Left lung (tissue), 14 donors: ENCODE measurements at places on chromosomes 12 and 14. TPM values are rescaled to one million over a fixed set of nuclear protein-coding genes. Genes with fewer than 3 reads are reported as not detected.

TSPAN11 gene
- total RNA-seq, result 16.6 TPM

MYH7 gene
- 1.8 TPM for total RNA-seq

DNA sequence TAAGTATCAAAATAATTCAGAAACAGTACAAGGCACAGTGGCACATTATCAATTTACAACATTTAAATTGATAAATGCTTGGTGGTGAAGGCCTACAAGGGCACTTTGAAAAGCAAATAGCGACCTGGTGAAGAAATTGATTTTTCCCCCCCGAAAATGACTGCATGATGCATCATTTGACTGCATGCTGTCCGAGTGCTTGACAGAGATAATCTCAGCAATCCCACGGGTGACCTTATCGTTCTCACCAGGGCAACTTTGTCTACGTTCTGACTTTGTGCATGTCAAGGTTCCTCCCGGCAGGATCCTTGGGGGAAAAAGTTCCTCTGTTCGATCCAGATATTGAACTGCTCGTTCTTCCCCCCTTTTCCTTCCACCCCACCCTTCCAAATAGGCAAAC is 384.8 kb downstream of the EGLN3 start:
- H3K36me3 ChIP-seq, result no peaks in the 10 kb centered on the region
- H3K4me1 ChIP-seq, result no peaks in the 10 kb centered on the region

GRCh38 chr14:72311116-72311515 is 378.9 kb downstream of the RGS6 start:
- no peaks in the 10 kb centered on the region for H3K36me3 ChIP-seq
- no peaks in the 10 kb centered on the region for H3K27me3 ChIP-seq
- H3K4me3 ChIP-seq, result no peak overlapping the region
- DNase-seq, result no peak
- no peak overlapping the region for H3K27ac ChIP-seq
- no peaks in the 10 kb centered on the region for H3K4me1 ChIP-seq

DNA sequence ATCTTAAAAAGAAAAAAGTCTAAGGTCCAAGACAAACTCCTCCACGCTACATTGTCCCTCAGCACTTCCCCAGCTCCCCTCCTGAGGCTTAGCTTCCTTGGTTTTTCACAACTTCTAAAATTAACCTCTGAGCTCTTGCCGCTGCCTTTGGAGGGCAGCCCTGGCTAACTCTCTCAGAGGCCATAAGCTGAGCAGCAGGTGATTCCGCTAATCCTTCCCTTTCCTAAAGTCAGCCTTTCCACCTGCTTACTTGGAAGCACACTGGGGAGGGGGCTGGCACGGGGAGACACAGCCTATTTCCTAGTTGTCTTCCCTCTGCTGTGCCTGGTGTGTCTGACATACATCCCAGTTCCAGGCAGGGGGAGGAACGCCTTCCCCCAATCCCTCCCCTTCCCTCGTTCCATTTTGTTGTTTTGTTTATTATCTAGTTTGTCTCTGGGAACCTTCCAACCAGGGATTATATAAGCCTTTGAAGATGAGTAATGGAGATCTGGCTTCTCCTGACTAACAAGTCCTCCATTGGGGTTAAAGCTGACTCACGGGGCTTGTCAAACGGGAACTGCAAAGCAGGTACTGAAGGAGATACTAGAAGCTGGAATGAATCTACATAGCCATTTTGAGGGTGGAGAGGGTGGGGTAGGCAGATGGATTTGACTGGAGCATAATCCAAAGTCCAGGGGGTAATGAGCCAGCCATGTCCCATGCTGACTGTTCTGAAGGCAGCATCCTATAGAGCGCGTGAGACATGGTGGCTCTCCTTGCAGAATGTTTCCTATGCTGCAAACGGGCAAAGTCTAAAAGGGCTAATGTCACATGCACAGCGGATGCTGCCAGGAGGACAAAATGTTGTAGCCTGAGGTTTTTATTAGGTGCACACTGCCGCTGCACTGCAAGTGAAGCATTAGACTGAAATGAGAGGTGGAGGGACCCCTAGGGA is 230.8 kb downstream of the FOXN3 start:
- no peaks in the 10 kb centered on the region for H3K36me3 ChIP-seq
- no peak overlapping the region for H3K27ac ChIP-seq
- no peaks in the 10 kb centered on the region for H3K4me1 ChIP-seq
- DNase-seq, result no peak

DNA sequence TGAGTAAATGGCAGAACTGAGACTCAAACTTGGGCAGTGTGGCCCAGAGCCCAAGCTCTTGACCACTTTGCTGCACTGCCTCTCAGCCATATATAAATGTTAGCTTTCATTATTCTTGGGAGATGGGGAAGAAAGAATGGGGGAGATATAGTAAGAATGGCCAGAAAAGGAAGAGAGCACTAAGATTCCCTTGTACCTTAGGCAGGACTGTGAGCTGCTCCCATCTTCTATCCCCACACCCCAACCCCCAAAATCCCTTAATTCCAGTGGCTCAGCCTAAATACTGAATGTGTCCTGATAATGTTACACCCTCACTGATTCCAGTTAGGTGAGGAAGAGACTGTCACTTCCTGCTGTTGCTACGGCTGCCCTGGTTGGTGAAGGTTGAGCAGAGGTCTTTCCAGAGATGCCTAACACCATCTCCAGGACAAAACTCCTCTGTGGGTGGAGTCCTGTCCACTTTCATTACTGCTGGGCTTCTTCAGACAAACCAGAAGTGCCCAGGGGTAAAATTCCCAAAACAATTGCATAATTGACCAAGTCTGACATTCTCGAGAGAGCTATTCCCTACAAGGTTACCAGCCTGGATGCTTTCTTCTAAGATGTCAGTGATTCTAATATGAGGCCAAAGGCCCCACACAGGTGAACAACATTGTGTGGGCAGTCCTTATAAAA is 51.8 kb downstream of the GNG2 start:
- no peaks in the 10 kb centered on the region for H3K36me3 ChIP-seq
- H3K4me3 ChIP-seq, result no peak overlapping the region
- no peak for DNase-seq
- no peak overlapping the region for H3K27ac ChIP-seq
- no peaks in the 10 kb centered on the region for H3K27me3 ChIP-seq
